Thoracic aorta (tissue), 2 donors: ENCODE measurements at places on chromosomes 12 and 14. TPM values are rescaled to one million over a fixed set of nuclear protein-coding genes. Genes with fewer than 3 reads are reported as not detected.

PTPRB gene
- 39.0 TPM for total RNA-seq

PLEKHD1 gene
- 0.14 TPM for total RNA-seq

ENDOU gene
- not detected for total RNA-seq

ACRBP gene
- 5.1 TPM for total RNA-seq

DNA sequence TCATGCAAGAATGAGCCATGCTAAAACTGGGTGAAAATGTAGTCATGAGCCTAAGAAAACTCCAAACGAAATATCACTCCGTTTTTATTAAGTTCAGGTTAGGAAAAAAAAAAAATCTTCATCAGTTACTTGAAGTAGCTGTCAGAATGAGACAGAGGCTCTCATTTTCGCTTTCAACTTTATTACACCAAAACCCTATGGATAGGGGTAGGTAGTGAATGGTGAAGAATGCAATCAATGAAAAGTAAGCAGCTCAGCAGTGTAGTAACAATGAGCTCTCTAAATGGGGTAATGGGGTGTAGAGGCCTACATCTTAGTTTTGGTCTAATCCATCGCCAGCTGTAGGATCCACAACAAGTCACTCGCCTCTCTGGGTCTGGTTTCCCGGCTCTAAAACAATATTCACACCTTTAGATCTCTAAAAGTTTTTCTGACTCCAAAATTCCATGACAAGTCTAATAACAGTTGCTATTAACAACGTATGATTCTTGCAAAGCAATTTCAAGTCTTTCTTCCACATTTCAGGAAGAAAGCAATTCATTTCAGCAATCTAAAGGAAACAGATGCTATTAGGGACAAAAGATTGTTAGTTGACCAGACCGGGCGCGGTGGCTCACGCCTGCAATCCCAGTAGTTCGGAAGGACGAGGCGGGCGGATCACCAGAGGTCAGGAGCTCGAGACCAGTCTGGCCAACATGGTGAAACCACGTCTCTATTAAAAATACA lies 1.7 kb downstream of the BTBD7 start:
- H3K27me3 ChIP-seq: no peaks in the 10 kb centered on the region
- H3K4me3 ChIP-seq: peak overlapping the region; percentile 77
- peaks cover 36% of the 10 kb centered on the region for H3K4me1 ChIP-seq
- H3K36me3 ChIP-seq: no peaks in the 10 kb centered on the region
- no peak for DNase-seq

- H3K4me1 ChIP-seq: no peaks in the 10 kb centered on the region
- H3K27me3 ChIP-seq: no peaks in the 10 kb centered on the region
- H3K27ac ChIP-seq: no peak overlapping the region
- no peaks in the 10 kb centered on the region for H3K36me3 ChIP-seq
Observed at GRCh38 chr12:38713294-38713693, 192.1 kb downstream of the CPNE8 start.

DNA sequence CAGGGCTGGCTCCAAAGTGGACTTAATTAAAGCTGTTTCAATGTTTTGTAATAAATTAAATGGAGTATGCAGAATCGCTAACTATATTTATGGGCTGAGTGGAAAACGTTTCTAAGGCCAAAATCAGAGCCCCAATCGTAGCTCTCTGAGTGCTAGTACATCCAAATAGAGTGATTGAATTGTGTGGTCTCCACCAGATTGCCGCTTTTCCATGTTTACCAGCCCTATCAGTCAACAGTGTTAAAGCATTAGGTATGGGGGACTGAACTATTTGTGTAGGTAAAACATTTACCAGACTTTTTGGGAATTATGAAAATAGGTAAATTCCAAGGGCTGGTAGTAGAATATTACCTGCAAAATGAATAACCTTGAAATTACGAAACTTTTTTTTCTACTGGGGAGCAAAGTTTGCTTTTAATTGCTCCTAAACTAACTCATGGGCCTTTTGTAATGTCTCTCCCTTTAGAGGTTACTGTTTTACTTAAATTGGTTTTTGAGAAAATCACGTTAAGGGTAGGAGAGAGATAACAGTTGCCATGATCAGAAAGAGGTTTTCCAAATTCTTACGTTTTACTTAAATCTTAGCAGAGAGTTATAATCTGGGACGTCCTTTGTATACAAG lies 28.0 kb upstream of the METAP2 start:
- no peaks in the 10 kb centered on the region for H3K4me1 ChIP-seq
- H3K36me3 ChIP-seq: no peaks in the 10 kb centered on the region
- DNase-seq: no peak
- no peaks in the 10 kb centered on the region for H3K27me3 ChIP-seq
- H3K27ac ChIP-seq: no peak overlapping the region
- H3K4me3 ChIP-seq: no peak overlapping the region

DNA sequence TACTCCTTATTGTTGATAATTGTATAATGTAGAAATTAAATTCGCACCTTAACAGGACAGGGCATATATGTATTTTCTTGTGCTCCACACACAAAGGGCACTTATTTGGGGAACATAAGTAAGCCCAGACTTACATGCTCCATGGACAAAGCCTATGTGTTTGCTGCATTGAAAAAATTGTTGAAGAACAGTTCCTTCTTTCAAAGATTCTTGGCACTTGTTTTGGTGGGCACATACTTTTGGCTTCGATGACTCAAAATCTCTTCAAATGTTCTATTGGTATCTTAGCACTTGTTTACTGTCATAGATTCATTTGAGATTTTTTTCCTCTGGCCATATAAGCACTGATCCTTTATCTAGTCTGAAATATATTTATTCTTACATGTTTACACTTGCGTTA lies 1.4 kb upstream of the MAP4K5 start:
- H3K27me3 ChIP-seq: no peaks in the 10 kb centered on the region
- H3K4me1 ChIP-seq: peaks cover 10% of the 10 kb centered on the region
- H3K36me3 ChIP-seq: no peaks in the 10 kb centered on the region
- H3K27ac ChIP-seq: no peak overlapping the region
- H3K4me3 ChIP-seq: no peak overlapping the region

DNA sequence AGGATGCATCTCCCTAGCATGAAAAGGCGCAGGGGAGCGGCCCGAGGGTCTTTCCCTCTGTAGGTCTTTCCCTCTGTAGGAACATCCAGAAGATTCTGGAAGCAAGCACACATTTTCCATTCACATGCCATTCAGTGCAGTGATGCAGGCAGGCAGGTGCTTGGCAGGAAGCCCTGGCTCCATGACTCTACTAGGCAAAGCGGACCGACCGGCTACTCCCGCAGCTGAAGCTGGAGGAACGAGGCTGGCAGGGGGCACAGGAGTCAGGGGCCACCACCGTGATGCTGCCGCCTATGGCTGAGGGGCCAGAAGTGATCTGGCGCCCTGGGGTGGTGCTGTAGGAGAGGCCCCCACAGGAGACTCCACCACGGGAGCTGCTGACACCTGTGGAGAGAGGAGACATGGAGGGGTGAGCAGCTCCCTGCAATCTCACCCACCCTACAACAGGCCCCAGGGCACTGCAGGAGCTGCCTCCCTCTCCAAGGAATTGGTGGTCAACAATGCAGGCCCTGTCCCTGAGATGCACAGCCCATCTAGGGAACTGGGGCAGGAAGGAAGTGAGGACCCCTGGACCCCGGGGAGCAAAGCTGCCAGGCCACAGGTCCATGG lies 6.5 kb downstream of the KRT85 start:
- no peak overlapping the region for H3K27ac ChIP-seq
- H3K27me3 ChIP-seq: no peaks in the 10 kb centered on the region
- H3K4me3 ChIP-seq: no peak overlapping the region
- no peaks in the 10 kb centered on the region for H3K36me3 ChIP-seq

DNA sequence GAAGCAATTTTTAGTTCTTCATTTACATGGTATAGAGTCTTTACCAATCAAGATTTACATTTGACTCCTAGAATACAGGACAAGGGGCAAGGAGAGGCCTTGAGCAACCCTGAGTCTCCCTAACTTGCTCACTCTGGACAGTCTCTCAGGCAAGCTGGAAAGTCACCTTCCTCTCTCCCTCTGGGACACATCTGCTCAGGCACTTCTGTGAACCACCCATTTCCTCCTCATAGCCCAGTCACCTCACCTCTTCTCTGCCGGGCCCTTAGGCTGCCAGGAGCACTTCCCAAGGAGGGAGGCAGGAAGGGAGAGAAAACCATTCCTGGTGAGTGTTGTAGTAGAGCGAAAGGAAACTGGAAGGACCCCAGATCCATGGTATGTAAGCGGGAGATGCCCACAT lies 202.8 kb downstream of the TTC7B start:
- no peak overlapping the region for H3K27ac ChIP-seq
- no peak overlapping the region for H3K4me3 ChIP-seq
- H3K4me1 ChIP-seq: peaks cover 20% of the 10 kb centered on the region
- no peaks in the 10 kb centered on the region for H3K27me3 ChIP-seq
- H3K36me3 ChIP-seq: no peaks in the 10 kb centered on the region

DNA sequence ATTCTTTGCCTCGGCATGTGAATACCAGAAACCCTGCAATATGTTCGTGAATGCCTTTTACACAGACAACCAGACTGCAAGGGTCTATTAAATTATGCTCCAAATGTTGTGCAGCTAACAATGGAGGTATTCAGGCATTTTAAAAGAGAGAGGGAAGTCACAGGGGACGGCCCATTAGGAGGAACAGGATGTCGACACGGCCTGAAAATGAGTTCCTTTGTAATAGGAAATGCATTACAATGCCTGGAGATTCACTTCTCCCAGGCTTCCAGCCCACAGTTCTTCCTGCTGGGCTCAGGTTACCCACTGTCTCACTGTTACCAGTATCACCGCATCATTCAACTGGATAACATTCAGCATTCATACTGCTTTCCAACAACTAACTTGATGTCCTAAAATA lies 2.5 kb downstream of the DUSP6 start:
- H3K4me1 ChIP-seq: peaks cover 12% of the 10 kb centered on the region
- H3K36me3 ChIP-seq: no peaks in the 10 kb centered on the region
- H3K27me3 ChIP-seq: no peaks in the 10 kb centered on the region
- peak overlapping the region; percentile 76 for H3K4me3 ChIP-seq

DNA sequence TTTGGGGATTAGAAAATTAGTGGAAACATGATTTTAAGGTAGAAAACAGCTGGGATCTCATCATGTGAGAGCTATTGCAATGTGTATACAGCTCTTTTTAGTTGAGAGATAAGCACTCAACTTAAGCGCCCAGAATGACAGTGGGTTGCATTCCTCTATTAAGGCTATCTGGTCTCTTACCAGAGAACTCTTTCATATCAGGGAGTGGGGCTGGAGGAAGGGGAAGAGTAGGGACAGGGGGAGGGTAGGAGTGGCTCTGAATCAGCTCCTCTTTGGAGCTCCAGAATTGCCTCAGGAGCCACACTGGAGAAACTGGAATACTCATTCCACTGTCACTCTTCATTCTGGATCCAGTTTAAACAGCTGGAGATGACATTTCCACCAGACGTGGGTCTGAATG lies 9.2 kb upstream of the PLEKHG3 start:
- no peak overlapping the region for H3K27ac ChIP-seq
- no peaks in the 10 kb centered on the region for H3K36me3 ChIP-seq
- H3K27me3 ChIP-seq: no peaks in the 10 kb centered on the region
- H3K4me1 ChIP-seq: peaks cover 36% of the 10 kb centered on the region
- H3K4me3 ChIP-seq: no peak overlapping the region

DNA sequence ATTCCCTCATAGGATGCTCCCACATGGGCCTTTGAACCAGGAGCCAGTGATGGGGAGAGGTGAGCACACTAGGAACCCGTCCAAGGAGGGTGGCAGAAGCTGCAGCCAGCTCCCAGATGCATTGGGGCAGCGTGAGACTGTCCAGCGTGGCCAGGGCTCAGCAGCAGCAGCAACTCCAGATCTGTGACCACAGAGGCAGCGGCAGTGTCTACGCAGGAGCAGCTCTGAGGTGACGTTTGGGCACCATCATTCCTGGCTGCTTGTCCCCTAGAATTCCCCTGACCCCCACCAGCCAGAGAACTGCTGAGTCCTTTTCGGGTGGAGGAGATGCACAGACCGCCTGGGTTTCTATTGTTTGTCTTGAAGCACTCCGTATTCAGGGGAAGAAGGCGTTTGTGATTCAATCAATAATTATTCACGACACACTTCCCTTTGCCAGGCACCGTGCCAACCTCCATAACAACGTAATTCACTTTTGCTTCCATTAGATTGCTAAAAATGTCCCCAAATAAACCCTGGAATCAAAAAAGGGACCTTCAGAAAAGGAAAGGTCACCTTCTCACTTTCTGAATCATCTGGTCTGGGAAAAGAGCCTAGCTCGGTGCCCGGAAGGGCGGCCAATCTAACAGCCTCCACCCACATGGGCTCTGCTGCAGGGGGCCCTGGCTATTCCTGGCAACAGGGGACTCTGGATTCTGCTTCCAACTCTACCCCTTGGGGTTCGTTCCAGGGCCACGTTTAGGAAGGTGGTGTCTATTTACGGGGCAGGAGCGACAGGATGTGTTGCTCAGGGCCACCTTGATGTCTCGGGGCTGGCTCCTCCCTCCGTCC lies 11.4 kb upstream of the BDKRB2 start:
- H3K27ac ChIP-seq: no peak overlapping the region
- no peak overlapping the region for H3K4me3 ChIP-seq
- no peaks in the 10 kb centered on the region for H3K36me3 ChIP-seq
- H3K27me3 ChIP-seq: no peaks in the 10 kb centered on the region
- no peak for DNase-seq
